ENCODE measurements at places on chromosomes 2 and 18. TPM values are rescaled to one million over a fixed set of nuclear protein-coding genes. Genes with fewer than 3 reads are reported as not detected.

DNA sequence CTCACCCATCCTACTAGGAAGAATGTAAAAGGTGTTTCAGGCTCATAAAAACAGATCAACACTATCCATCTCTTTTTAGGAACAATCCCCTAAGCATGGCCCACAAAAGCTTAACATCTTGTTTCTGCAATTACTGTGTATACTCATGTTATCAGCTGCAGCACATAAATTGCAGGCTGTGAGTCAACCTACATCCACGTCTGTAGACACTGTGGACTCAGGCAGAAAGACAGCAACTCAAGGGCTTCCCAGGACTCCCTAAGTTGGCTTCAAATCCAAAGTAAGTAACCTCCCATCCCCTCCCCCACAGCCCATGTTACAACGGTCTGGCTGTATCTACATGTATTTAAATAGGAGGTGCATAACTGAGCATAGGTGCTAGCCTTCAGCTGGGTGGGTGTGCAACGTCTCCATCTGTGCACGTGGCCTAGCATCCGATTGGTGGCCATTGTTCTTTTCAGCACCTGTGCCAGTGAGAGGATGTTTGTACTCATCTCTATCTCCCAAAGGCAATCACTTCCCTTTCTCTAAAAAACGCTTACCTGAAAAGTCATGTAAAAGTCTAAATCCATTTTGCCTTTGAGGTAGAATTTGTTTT, 30.1 kb downstream of the UXS1 start:
- H3K27me3 ChIP-seq, result no peaks in the 10 kb centered on the region
- no peak overlapping the region for H3K27ac ChIP-seq
- no peak overlapping the region for H3K4me3 ChIP-seq
- DNase-seq, result no peak

DNA sequence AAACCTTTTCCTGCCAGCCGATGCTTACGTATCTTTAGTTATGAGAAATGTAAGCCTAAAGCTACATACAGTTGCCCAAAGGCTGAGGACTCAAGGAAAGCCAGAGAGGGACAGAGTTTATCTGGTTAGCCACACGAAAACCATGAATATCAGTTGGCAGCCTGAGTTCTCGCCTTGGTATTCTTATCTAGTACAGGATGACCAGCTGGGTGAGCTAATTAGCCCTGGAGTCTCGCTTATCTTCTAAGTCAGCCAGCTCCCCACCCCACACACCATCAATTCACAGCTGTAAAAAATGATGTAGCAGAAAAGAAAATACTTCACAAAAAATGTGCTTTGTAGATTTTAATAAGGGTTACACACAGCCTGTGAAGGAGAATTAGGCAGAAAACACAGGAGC, 617.5 kb upstream of the SOX11 start:
- H3K36me3 ChIP-seq, result no peaks in the 10 kb centered on the region
- DNase-seq, result no peak
- H3K27me3 ChIP-seq, result no peaks in the 10 kb centered on the region
- H3K27ac ChIP-seq, result no peak overlapping the region

The ELOA2 gene
- not detected for total RNA-seq

DNA sequence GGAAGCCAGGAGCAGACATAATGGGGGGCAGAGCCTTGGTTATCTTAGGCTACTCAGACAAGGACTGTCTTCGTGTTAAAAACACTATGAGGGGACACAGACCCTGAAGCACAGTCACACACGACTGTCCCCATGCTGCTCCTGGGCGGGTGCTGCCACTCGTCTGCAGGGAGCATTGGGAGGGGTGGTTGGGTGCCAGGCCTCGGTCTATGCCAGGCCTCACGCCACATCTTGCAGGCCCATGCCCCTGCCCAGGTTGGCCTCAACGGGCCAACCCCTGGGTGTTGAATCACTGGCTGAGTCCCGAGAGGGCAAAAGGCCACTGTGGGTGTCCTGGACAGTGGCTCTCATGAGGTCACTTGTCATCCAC, 97.9 kb downstream of the USP40 start:
- peaks cover 91% of the 10 kb centered on the region for H3K36me3 ChIP-seq
- H3K4me3 ChIP-seq, result no peak overlapping the region
- DNase-seq, result no peak
- H3K4me1 ChIP-seq, result peaks cover 21% of the 10 kb centered on the region
- H3K27ac ChIP-seq, result peak overlapping the region; percentile 66

GRCh38 chr2:7432436-7432835, 515.2 kb downstream of the RNF144A start:
- no peaks in the 10 kb centered on the region for H3K36me3 ChIP-seq
- no peaks in the 10 kb centered on the region for H3K27me3 ChIP-seq
- H3K27ac ChIP-seq, result no peak overlapping the region
